ENCODE measurements at places on chromosomes 5 and 9. TPM values are rescaled to one million over a fixed set of nuclear protein-coding genes. Genes with fewer than 3 reads are reported as not detected.

The PCDHA7 gene
- total RNA-seq = not detected

The RGS7BP gene
- total RNA-seq = 0.11 TPM

The CACNA1B gene
- total RNA-seq = not detected

The SLC34A3 gene
- not detected for total RNA-seq

The MARCHF11 gene
- not detected for total RNA-seq

The SGTB gene
- 22.6 TPM for total RNA-seq

The FOXD4L6 gene
- total RNA-seq = not detected

The IL13 gene
- not detected for total RNA-seq

The LECT2 gene
- not detected for total RNA-seq

- no peak for DNase-seq
Observed at GRCh38 chr9:9615086-9615485, 997.7 kb downstream of the PTPRD start.

- peak; percentile 10 for DNase-seq
Observed at GRCh38 chr5:163789870-163790269, 284.5 kb downstream of the MAT2B start.

GRCh38 chr9:2024888-2025782 is 10.0 kb downstream of the SMARCA2 start:
- DNase-seq = no peak

GRCh38 chr5:135392256-135392655 is 6.8 kb downstream of the MACROH2A1 start:
- peak; percentile 91 for DNase-seq

DNA sequence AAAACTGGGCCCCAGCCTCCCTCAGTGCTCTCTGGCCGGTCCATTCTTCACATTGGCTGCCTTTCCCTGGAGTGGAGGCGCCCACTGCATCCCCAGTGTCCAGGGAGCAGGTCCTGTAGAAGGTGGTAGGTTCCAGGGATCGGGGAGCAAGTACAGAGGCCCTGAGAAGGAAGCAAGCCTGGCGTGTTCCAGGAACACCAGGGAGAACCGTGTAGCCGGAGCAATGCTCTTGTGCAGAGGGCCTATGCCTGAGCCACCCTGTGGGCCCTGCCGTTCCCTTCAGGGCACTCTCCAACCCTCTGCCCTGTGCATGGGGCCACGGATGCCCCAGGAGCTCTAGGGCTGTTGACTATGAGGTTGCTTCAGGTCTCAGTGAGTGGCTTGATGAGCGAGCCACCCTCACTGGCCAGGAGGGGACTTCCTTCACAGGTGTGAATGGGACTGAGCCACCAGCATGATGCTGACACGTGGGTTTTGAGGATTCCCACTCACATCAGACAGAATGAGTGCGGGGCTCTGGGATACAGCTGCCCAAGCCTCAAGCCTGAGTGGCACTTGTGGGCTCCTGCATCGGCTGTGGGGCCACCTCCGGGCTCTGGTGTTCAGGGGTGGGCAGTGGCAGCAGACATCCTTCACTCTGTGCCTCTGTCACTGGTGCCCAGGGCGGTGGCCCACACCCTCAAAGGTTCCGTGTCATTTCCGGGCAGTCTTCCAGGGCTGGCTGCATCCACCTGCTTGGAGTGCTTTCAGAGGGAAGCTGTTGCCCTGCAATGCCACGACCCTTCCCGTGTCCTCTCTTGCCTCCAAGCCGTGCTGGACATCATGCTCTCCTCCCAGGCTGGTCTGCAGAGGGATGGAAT is 54.4 kb downstream of the ADAMTS2 start:
- DNase-seq = no peak

GRCh38 chr9:135522137-135522877 is 1.1 kb downstream of the LCN1 start:
- no peak for DNase-seq

DNA sequence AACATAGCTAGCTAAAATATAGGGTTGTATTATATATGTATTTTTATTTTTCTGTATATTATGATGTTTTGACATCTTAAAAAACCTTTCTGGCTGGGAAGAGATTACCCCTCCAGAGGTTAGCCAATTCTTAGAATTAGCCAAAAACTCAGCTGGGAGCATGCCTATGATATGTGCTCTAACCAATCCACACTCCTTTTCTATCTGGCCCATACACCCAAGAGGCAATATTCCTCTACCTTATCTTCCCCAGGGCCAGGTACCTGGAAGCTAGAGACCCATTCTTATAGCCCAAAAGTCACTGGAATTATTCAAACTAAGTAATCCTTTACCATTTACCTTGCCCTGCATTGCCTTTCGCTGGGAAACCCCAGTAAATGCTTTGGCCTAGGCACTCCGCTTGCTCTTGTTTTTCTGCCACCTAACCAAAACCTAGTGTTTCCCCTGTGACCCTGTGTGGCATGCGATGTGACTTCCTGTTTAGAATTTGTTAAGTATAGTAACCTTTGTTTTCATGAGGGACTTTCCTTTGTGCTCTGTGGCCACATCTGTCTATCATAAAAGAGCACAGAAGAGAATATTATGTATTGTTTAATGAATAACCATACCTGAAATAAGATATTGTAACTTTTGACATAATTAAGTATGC is 37.4 kb downstream of the CSNK1G3 start:
- no peak for DNase-seq

- DNase-seq = no peak
Observed at GRCh38 chr5:88396000-88396535, 127.4 kb upstream of the TMEM161B start.

GRCh38 chr9:127980060-127980705 is 606 bp downstream of the EEIG1 start:
- peak; percentile 64 for DNase-seq

DNA sequence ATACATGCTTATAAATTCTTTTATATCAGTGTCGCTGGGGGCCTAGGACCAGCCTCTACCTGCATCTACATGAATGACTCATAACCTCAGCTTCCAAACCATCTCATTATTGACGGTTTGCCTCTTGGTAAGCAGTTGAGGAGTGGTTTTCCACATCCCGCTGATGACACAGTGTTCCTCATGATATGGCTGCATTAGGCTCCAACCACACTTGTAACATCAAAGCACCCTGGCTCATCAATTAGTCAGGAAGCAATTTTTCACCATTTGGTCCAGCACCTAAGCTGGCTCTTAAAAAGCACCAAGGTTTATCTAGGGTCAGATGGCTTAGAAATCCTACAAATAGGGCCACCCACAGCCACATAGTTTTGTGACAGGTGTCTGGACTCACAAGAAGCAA is 402.4 kb downstream of the ARHGEF28 start:
- no peak for DNase-seq

DNA sequence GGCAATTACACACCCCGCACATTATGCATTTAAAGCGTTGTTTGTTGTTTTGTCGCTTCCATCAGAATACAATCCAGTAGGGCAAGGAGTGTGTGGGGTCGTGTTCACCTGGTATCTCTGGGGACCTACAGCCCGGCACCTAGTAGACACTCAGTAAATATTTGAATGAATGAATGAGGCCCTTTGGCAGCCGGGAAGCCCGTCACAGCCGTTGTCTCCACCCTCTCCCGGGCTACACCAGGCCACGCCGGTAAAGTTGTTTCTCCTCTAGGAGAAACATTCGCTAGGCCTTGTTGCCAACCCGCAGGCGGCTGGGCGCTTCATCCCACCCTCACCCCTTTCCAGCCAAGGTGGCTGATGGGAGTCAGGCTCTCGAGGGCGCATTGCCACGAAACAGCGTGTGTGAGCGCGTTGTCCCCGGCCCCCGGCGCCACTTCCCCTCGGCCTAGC is 876 bp upstream of the JAK2 start:
- peak; percentile 78 for DNase-seq

- DNase-seq = peak; percentile 13
Observed at GRCh38 chr9:91346644-91347043, 15.1 kb downstream of the AUH start.

- no peak for DNase-seq
Observed at GRCh38 chr5:55829956-55830355, 21.2 kb upstream of the IL31RA start.

- DNase-seq = no peak
Observed at GRCh38 chr5:1731091-1731639, 68.5 kb downstream of the MRPL36 start.

GRCh38 chr9:121770415-121771273 is 119.2 kb downstream of the DAB2IP start:
- DNase-seq = peak; percentile 81

GRCh38 chr5:34870382-34870781 is 31.4 kb downstream of the TTC23L start:
- DNase-seq = no peak

- DNase-seq = peak; percentile 46
Observed at GRCh38 chr5:143470120-143470519, 66.6 kb upstream of the NR3C1 start.

DNA sequence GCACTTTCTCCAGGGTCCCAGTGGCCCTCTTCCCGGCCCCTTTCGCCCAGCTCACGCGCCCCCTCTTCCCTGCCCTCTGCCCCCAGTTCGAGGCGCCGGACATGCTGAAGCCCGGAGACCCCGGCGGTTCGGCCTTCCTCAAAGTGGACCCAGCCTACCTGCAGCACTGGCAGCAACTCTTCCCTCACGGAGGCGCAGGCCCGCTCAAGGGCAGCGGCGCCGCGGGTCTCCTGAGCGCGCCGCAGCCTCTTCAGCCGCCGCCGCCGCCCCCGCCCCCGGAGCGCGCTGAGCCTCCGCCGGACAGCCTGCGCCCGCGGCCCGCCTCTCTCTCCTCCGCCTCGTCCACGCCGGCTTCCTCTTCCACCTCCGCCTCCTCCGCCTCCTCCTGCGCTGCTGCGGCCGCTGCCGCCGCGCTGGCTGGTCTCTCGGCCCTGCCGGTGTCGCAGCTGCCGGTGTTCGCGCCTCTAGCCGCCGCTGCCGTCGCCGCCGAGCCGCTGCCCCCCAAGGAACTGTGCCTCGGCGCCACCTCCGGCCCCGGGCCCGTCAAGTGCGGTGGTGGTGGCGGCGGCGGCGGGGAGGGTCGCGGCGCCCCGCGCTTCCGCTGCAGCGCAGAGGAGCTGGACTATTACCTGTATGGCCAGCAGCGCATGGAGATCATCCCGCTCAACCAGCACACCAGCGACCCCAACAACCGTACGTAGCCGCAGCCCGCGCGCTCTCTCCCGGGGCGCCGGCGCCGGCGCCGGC is 1.0 kb downstream of the PRDM6 start:
- peak; percentile 70 for DNase-seq

DNA sequence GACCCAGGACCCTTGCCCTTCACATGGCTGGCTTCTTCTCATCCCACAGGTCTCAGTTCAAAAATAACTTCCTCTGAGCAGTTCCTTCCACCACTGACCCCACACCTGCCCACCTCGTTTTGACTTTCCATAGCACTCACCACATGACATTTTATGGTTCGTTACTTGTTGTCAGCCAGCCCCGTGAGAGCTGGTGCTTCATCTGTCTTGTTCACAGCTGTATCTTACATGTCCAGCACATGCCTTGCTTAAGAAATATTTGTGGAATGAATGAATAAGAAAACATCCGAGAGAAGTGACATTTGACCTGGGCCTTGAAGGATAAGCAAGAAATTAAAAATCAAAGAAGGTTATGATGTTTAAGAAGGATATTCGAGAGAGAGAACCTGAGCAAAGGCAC is 193.9 kb downstream of the RFK start:
- DNase-seq = no peak

GRCh38 chr5:93791518-93791972 is 50.1 kb upstream of the POU5F2 start:
- DNase-seq = no peak
